Ovary (tissue), 10 donors: ENCODE measurements at places on chromosomes 1 and 21. TPM values are rescaled to one million over a fixed set of nuclear protein-coding genes. Genes with fewer than 3 reads are reported as not detected.

Gene TIE1
- total RNA-seq, result 20.1 TPM

Gene ATP6V1G3
- total RNA-seq, result not detected

Gene ZSWIM5
- 11.0 TPM for total RNA-seq

Gene AMY1B
- total RNA-seq, result not detected

Gene SDF4
- total RNA-seq, result 124 TPM

Gene EFNA3
- total RNA-seq, result 1.3 TPM

GRCh38 chr1:59499943-59500569 is 203.2 kb downstream of the FGGY start:
- H3K27ac ChIP-seq, result no peak overlapping the region
- H3K4me1 ChIP-seq, result peaks cover 8% of the 10 kb centered on the region
- no peaks in the 10 kb centered on the region for H3K36me3 ChIP-seq
- H3K4me3 ChIP-seq, result no peak overlapping the region

DNA sequence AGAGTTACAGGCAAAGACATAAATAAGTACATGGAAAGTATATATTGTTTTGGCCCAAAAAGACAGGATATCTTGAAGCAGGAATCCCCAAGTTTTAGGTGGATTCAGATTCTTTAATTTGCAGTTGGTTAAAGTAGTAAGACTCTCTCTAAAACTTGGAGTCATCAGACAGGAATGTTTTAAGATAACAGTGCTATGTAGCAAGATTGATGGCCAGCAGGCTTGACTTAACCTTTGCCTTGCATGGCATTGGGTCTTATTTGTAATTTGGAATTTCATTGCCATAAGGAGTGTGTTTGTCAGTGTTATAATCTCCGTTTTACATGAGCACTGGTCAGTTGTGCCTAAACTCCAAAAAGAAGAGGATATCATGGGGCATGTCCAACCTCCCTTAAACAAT is 727.6 kb upstream of the CHRM3 start:
- peaks cover 6% of the 10 kb centered on the region for H3K27me3 ChIP-seq
- DNase-seq, result no peak
- no peak overlapping the region for H3K27ac ChIP-seq
- H3K36me3 ChIP-seq, result no peaks in the 10 kb centered on the region
- no peak overlapping the region for H3K4me3 ChIP-seq
- no peaks in the 10 kb centered on the region for H3K4me1 ChIP-seq

DNA sequence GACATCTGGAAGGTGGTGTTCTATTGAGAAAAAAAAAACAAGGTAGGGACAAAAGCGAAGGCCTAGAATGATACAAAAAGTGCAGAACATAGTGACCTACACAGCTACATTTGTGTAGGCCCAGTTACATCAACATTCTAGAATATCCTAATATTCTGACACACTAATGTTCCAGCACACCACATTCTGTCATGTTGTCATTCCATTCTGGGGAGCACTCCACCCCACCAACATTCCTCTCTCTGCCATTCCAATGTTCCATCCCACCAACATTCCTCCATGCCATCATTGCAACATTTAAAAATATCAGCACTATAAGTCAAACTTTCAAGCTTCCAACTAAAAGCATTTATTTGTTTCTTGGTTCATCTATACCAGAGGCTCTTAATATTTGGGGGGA is 28.5 kb downstream of the COA7 start:
- no peak for DNase-seq
- H3K4me1 ChIP-seq, result no peaks in the 10 kb centered on the region
- H3K27me3 ChIP-seq, result no peaks in the 10 kb centered on the region
- H3K36me3 ChIP-seq, result no peaks in the 10 kb centered on the region
- H3K27ac ChIP-seq, result no peak overlapping the region

DNA sequence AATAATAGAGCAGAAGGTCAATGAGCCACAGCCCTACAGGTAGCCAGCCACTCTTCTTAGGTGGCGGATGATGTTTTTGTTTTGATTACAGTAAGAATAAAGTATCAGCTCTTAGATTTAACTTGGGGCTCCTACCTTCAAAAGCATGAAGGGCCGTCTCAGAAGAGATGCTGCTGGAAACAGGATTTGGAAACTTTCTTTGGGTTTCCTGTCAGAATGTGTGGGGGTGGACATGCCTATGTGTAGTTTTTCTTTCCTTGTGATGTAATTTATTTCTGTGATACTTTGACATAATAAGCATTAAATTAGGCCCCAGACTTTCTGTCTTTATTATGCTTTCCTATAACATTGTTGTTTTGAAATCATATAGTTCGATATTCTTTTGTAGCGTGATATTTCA is 1.5 kb downstream of the RAP1A start:
- H3K27me3 ChIP-seq, result no peaks in the 10 kb centered on the region
- H3K4me1 ChIP-seq, result peaks cover 13% of the 10 kb centered on the region
- peak overlapping the region; percentile 98 for H3K4me3 ChIP-seq
- H3K27ac ChIP-seq, result no peak overlapping the region
- no peak for DNase-seq
- no peaks in the 10 kb centered on the region for H3K36me3 ChIP-seq

DNA sequence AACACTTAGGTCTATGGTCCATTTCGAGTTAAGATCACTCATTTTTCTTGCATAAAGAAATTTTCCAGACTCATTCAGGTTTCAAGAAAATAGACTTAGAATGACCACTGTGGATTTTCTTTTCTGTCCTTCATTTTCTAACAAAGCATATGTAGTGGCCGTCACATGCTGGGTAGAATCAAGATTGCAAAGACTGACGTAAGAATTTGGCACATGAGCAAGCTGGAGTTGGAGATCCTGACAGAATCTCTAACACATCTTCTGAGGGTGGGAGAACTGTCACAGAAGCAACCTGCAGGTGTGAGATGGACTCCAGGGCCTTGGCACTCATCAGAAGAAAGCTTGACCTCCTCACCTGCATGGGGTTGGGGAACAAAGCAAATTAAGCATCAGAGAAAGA is 28.6 kb downstream of the KIF26B start:
- no peaks in the 10 kb centered on the region for H3K36me3 ChIP-seq
- H3K27me3 ChIP-seq, result no peaks in the 10 kb centered on the region
- no peak for DNase-seq
- H3K27ac ChIP-seq, result no peak overlapping the region
- H3K4me3 ChIP-seq, result no peak overlapping the region
- H3K4me1 ChIP-seq, result no peaks in the 10 kb centered on the region

GRCh38 chr1:19596714-19597495 is 47.2 kb upstream of the NBL1 start:
- H3K36me3 ChIP-seq, result no peaks in the 10 kb centered on the region
- H3K27ac ChIP-seq, result peak overlapping the region; percentile 91
- no peaks in the 10 kb centered on the region for H3K27me3 ChIP-seq
- DNase-seq, result peak; percentile 97

DNA sequence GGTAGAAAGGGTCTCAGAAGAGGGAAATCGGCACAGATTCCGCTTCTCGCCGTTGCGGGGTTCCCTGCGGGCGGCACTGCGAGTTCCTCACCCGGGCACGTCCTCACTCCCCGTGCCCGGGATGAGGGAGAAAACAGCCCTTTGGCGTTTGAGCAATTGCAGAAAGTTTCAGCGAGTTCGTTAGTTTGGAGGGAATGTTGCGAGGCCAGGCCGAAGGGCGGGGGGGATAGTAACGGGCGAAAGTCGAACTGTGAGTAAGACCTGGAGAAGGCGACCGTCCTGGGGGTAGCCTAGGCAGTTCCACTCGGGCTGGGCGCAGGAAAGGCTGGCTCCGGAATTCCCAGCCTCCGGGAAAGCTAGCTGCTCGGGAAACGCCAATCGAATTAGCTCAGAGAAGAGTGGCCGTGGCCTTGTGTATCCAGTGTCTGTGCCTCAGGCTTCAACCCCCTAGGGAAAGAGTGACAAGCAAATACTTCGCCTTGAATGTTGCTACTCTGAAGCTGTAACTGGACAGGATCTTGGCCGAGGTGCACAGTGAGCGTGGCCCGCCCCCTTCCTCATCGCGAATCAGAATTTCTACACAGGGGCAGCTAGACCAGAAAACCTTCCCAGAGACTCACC is 787 bp downstream of the PTGFR start:
- H3K27me3 ChIP-seq, result no peaks in the 10 kb centered on the region
- H3K27ac ChIP-seq, result peak overlapping the region; percentile 82
- H3K4me3 ChIP-seq, result peak overlapping the region; percentile 62
- DNase-seq, result peak; percentile 46

- no peaks in the 10 kb centered on the region for H3K4me1 ChIP-seq
- H3K27ac ChIP-seq, result no peak overlapping the region
- H3K4me3 ChIP-seq, result no peak overlapping the region
- no peaks in the 10 kb centered on the region for H3K36me3 ChIP-seq
- H3K27me3 ChIP-seq, result no peaks in the 10 kb centered on the region
- no peak for DNase-seq
Observed at GRCh38 chr1:226476648-226477319, 68.9 kb upstream of the PARP1 start.

DNA sequence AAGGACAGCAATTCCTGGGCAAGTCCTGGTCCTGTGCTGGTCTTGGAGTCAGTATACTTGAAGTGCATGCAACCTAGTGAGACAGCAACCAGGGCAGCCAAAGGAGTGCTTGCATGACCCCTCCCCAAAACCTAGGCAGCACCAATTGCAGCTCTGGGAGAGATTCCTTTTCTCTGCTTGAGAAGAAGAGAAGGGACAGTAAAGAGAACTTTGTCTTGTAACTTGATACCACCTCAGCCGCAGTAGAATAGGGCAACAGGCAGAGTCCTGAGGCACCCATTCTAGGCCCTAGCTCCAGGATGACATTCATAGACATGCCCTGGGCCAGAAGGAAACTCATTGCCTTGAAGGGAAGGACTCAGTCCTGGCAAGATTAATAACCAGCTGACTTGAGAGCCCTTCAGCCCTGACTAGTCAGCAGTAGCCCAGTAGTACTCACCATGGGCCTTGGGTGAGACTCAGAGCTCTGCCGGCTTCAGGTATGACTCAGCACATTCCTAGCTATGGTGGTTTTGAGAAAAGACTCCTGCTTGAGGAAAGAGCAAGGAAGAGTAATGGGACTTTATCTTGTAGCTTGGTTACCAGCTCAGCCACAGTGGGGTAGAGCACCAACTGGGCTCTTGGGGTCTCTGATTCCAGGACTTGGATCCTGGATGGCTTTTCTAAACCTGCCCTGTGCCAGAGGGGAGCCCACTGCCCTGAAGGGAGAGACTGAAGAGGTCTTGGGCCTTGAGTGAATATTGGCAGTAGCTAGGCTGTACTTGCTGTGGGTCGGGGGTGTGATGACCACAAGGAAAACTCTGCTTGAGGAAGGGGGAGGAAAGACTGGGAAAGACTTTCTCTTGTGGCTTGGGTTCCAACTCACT is 51.7 kb upstream of the ACADM start:
- H3K27ac ChIP-seq, result no peak overlapping the region
- no peaks in the 10 kb centered on the region for H3K27me3 ChIP-seq
- no peak for DNase-seq
- H3K4me3 ChIP-seq, result no peak overlapping the region
- H3K4me1 ChIP-seq, result no peaks in the 10 kb centered on the region
- H3K36me3 ChIP-seq, result no peaks in the 10 kb centered on the region

- peaks cover 4% of the 10 kb centered on the region for H3K4me1 ChIP-seq
- no peaks in the 10 kb centered on the region for H3K27me3 ChIP-seq
- no peak overlapping the region for H3K27ac ChIP-seq
- H3K4me3 ChIP-seq, result no peak overlapping the region
Observed at GRCh38 chr1:109938556-109938955, 27.9 kb downstream of the CSF1 start.

DNA sequence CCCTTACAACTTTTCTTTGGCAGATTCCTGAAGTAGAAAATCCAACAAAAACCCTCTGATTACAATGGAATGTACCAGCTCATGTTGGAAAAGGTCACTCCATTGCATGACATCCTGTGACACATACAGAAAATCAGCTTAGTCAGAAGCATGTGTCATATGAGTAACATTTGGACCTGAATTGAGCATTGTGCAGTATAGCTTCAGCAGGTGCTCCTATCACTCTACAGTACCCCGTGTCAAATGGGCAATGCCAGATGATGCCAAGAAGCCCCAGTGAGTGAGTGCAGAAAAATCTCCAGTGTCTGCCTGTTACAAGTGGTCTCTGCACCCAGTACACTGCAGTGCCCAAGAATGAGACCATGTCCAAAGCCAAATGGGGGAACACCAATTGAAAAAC is 129.7 kb upstream of the RUNX1 start:
- no peaks in the 10 kb centered on the region for H3K36me3 ChIP-seq
- H3K27ac ChIP-seq, result no peak overlapping the region
- no peaks in the 10 kb centered on the region for H3K4me1 ChIP-seq
- H3K27me3 ChIP-seq, result no peaks in the 10 kb centered on the region
- no peak for DNase-seq

- DNase-seq, result no peak
- H3K4me1 ChIP-seq, result no peaks in the 10 kb centered on the region
- H3K36me3 ChIP-seq, result no peaks in the 10 kb centered on the region
- no peak overlapping the region for H3K4me3 ChIP-seq
- no peak overlapping the region for H3K27ac ChIP-seq
Observed at GRCh38 chr1:21066356-21067012, 110.2 kb downstream of the EIF4G3 start.

- H3K4me1 ChIP-seq, result peaks cover 7% of the 10 kb centered on the region
- no peak overlapping the region for H3K27ac ChIP-seq
- no peaks in the 10 kb centered on the region for H3K36me3 ChIP-seq
- no peaks in the 10 kb centered on the region for H3K27me3 ChIP-seq
Observed at GRCh38 chr1:25642574-25643108, 26.1 kb downstream of the MAN1C1 start.

DNA sequence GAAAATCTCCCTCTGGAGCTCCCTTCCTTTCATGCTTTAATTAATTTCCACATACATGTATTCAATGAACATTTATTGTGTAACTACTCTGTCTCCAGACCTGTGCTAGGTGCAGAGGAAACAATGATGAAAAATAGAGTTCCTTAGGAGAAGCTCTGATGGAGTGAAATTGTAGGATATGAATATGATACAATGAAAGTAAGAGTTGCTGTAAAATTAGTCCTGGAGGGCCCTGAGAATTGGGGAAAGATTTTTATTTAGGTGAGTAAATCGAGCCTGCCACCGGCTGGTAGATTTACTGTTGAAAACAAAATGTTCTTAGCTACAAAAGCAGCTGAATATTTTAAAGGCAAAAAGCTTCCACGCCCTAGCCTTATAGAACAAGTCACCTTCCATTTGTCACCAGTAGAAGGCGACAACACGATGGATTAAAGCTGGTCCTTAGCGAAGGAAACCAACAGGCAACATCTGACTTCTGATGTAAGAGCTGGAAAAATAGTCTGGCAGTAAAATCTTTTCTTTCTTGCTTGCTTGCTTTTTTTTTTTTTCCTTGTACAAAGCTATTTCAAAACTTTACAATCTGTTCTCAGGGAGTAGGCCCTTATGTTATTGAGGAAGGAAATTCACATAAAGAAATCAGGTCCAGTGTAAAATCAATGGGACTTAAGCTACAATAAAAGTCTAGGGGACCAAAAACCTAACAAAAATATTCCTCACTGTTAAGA is 82.0 kb upstream of the ROR1 start:
- H3K4me3 ChIP-seq, result no peak overlapping the region
- DNase-seq, result no peak
- no peaks in the 10 kb centered on the region for H3K36me3 ChIP-seq
- H3K4me1 ChIP-seq, result no peaks in the 10 kb centered on the region
- no peaks in the 10 kb centered on the region for H3K27me3 ChIP-seq
